ENCODE measurements at places on chromosomes 2 and 18. TPM values are rescaled to one million over a fixed set of nuclear protein-coding genes. Genes with fewer than 3 reads are reported as not detected.

DNA sequence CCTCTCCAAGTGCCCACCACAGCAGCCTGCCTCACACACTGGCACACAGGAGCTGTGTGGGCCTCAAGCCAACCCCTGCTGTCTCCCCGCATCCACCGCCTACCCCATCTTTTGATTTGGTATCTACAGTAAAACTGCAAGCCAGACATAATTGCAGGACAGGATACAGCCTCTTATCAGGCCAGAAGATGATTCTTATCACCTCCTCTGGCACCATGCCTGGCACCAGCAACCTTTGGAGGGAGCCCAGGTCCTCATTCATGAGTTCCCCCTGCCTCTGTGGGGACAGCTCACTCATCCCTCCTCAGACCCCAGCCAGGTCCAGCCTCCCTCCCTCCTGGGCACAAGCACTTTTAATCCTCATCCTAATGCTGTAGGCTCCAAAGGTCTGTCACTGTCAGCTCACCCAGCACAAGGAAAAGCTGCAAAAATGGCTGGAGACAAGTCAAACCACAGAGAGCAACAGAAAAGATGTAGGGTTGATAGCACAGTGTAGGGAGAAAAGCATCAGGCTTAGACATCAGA is 9.7 kb downstream of the RAB11FIP5 start:
- no peak for DNase-seq

- DNase-seq: no peak
Measured at GRCh38 chr2:25397777-25398176, 56.1 kb upstream of the DNMT3A start.

SULT1C2 gene
- total RNA-seq: not detected

MARCO gene
- 2.3 TPM for total RNA-seq

DNA sequence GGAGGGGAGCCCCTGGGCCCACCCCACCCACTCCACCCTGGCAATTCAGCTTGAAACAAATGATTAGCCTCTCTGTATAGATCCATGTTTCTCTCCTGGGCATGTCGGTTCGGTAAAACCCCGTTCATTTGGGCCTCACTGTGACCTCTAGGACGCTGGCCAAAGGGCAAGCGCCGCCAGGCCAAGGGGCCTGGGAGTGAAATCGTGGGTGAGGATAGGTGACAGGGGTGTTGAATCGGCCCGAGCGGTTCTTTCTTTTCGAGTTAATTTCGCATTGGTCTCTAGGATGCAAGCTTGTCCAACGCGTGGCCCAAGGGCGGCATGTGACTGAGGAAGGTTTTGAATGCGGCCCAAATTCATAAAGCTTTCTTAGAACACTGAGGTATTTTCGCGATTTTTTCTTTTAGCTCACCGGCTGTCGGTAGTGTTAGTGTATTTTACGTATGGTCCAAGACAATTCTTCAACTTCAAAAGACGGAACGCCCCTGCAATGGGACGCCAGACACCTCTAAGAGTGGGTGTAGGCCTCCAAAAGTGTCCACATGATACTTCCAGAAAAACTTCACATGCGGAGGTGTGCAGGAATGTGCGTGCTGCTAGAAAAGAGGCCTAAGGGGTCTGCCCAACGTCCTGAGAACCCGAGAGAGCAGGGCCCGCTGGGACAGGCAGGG is 9.8 kb upstream of the ARID5A start:
- no peak for DNase-seq

DNA sequence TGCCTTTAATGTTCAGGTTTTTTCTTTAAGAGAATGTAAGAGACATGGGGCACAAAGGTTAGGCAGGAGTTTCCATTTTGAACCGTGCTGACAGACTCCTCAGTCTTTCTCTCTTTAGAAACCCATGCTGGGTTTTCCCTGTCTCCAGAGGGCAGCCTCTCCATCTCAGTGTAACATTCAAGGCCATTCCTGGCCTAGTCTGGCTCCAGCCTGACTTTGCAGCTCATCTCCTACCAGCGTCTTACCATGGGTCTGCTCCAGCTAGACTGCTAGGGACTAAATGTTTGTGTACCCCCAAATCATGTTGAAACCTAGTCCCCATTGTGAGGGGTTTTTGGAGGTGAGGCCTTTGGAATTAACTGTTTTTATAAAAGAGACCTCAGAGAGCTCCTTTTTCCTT is 9.8 kb upstream of the CLIP4 start:
- DNase-seq: no peak

GRCh38 chr18:25166113-25166512 is 185.9 kb downstream of the ZNF521 start:
- DNase-seq: no peak
